ENCODE measurements at places on chromosomes 1 and 21.

DNA sequence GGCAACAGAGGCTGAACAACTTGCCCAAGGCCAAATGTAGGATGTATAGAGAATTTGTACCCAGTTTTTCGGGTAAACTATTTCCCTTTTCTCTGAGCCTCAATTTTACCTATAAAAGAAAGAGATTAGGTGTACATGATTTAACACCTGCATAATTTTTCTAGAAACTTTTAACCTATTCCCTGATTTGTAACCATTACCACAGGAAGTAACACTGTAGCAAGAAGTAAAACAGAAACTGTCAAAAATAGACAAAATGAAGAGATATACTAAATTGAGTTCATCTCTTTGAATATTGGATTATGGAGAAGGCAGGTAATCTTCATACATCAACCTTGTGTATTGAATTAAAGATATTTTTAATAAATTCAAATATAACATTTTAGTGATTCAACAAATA lies 136.2 kb downstream of the ZC3H11B start:
- DNase-seq, result no peak

GRCh38 chr1:176795929-176796328 lies 333.0 kb downstream of the PAPPA2 start:
- no peak for DNase-seq

GRCh38 chr1:67307251-67308060 lies at the start of gene IL12RB2:
TSS of gene IL12RB2 (plus strand) at chr1:67307873. CDS start at chr1:67320369, 12,496 bp downstream.
- peak; percentile 41 for DNase-seq

GRCh38 chr1:229410692-229411433 lies 23.0 kb downstream of the ACTA1 start:
- no peak for DNase-seq

DNA sequence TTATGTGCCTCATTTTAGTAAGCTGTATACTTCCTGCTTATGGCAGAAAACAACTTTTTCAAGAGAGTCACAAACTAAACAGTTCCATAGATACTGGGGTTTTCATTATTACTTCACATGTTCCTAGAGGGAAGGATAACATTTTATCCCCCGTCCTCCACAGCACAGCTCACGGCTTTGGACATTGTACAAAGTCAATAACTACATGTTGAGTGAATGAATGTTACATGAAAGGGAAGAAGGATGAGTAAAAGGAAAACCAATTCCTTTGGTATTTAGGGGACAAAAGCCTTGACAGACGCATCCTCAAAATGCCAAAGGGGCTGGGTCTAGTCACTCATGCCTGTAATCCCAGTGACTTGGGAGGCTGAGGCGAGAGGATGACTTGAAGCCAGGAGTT lies 14.8 kb downstream of the PI4KB start:
- no peak for DNase-seq

GRCh38 chr1:75954586-75954985 lies 22.4 kb upstream of the ASB17 start:
- no peak for DNase-seq

DNA sequence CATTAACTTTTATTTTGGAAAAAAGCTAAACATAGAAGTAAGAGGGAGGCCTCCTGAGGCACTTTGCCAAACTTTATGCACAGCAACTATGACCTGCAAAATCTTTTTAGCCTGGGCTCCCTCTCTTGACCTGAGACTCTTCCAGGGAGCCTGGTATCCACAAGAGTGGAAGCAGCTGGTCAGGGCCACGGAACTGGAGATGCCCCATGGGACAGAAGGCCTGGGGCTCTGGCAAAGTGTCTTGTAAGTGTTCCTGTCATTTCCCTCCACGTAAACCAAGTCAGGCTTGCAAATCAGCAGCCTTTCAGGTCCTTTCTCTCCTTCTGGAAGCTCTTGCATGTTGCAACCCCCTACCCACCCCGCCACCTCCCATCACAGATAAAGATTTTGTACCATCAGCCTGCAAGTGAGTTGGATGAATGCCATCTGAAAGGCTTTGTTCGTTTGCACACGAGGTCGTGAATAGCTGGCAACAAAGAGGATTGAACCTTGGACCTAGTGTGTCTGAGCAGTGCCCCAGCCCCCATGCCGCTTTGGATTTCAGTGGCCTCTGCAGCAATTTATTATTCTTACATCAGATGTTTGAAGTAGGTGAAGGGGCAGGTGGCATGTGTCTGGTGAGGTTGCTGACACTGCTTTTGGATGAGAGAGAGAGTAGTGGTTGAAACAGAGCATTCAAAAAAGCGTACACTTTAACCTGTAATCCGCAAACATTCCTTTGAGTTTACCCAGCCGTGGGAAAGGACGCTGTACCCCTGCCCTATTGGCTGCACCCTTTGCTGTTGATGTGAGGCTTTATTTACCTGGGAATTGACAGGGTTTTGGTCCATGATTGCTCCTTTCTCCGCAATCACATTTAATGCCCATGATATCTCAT lies 91.6 kb downstream of the GALNT2 start:
- DNase-seq, result no peak
